ENCODE measurements at places on chromosomes 12 and 14. TPM values are rescaled to one million over a fixed set of nuclear protein-coding genes. Genes with fewer than 3 reads are reported as not detected.

The CDCA4 gene
- 102 TPM for total RNA-seq

GRCh38 chr12:79441534-79441933, 249.2 kb downstream of the PAWR start:
- no peak for DNase-seq

The KRT85 gene
- not detected for total RNA-seq

DNA sequence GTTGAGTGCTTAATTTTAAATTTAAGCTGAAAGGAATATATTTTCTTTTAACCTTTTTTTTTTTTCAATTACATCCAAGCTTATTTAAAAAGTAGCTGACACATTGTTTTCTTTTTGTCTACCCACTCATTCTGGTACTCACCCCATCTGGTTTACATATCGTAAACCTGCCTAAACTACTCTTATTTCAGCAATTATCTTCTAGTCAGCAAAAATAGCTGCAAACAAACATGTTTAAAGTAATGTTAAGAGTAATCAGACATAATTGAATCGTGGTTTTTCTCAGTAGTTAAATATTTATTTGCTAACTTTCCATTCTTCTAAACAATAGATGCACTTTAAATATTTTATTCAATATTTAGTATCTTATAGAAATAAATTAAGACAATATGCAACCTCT, 492.7 kb upstream of the MGAT4C start:
- no peak for DNase-seq

GRCh38 chr12:122206111-122206881, 2.8 kb downstream of the B3GNT4 start:
- DNase-seq, result no peak

DNA sequence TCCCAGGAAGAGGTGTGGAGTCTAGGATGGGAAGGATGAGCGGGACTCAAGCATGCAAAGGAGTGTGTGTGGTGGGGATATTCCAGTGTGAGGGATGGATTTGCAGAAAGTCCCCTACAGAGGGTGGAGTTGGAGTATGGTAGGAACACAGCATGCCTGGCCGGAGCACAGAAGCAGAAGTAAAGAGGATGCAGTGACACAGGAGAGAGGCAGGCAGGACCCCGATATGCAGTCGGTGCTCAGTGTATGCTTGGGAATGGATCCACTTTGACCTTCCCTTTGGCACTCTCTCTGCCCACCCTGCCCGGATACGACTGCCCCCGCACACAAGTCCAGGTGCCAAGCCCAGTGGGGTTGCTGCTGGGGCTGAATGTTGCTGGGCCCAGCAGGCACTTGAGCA, 21.3 kb downstream of the WSCD2 start:
- no peak for DNase-seq

DNA sequence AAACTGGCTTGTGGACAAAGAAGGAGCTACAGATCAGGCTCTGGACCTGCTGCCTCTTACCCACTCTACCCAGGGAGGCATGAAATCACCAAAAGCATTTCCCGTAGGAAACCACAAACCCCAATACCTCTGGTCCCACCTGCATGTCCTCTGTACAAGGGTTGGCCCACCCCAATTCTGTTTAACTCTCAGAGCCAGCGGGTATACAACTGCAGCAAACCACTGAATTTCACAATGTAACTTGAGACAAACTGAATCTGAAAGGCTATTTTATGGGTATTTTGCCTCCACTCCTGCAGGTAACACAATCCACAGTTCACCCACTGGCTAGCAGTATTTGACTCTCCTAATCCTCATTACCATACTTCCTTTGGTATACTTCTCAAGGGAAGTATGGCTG, 16.5 kb downstream of the SIX1 start:
- no peak for DNase-seq

GRCh38 chr14:31297701-31298344, 90.2 kb upstream of the HECTD1 start:
- DNase-seq, result no peak

DNA sequence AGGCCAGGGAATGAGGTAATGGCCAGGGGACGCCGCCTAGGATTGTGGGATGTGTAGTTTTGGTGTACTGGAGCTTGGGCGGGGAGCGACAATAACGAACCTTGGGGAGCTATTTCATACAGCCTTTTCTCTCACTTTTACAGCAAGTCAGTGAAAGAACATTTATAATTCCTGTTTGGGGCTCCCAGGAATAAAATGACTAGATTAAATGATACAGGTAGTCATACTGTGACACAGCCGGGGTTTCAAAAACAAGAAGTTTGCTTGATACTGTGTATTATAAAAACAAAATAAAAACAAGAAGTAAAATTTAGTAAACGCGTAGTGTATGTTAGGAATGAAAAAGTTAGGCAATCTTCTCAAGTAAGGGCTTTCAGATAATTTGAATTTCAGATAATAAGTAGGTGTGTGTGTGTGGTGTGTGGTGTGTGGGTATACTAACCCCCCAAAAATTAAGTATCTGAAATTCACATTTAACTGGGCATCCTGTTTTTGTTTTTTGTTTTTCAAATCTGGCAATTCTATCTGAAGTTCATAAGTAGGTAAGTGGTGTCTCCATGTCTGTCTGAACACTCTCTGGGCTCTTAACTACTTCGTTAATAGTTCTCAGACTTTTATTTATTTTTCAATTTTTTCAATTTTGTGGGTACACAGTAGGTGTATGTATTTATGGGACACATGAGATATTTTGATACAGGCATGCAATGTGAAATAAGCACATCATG, 458 bp upstream of the DCTN2 start:
- no peak for DNase-seq

DNA sequence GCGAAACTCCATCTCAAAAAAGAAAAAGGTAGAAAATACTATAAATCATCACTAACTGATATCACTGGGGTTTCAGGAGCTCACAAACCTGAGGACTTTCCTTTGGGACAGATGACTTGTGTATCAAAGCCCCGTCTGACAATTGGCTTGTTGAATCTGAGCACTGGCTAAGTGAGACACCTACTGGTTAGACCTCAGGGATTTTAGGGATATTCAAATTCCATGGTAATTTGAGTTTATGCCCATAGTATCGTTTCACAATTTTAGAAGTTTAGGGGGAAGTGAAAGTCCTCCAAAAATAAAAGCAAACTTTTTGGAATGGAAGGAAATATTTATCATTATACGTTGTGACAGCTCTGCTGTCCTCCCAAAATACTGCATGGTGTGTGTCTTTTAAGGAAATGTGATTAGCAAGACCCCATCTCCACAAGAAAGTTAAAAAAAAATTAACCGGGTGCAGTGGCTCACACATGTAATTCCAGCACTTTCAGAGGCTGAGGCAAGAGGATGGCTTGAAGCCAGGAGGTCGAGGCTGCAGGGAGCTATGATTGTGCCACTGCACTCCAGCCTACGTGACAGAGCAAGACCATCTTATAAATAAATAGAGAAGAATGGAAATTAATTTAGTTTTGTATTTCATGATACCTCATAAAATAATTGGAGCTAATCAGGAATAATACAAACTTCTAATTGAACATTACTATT, 49.2 kb downstream of the FBXL14 start:
- DNase-seq, result no peak

The MMAB gene
- 34.5 TPM for total RNA-seq

The TAS2R7 gene
- not detected for total RNA-seq

The DHRS4L2 gene
- 3.6 TPM for total RNA-seq

The GABARAPL1 gene
- 39.3 TPM for total RNA-seq

- DNase-seq, result no peak
These were observed 121.7 kb downstream of the CRACR2A start for GRCh38 chr12:3631272-3631637.

DNA sequence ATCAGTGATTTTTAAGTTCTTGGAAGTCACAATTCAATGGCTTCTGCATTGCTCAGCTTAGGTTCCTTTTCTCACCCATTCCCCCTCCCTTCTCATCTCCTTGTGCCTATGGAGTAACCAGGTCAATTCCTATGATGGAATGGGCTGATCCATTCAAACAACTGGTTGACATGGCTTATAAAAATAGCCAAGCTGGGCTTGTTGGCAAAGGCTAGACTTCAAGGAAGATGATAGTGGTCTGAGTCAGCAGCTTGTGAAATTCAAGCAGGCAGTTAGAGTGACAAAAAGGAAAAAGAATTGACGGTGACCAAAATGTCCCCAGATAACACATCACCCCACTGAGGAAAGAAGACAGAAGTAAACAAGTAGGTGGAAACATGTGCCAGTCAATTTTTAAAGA, 119.9 kb upstream of the PCED1B start:
- no peak for DNase-seq

The ZNF384 gene
- 52.0 TPM for total RNA-seq

The WDR89 gene
- total RNA-seq, result 39.0 TPM

The ZBTB42 gene
- total RNA-seq, result 0.41 TPM

GRCh38 chr14:100591453-100592371, 4.5 kb upstream of the BEGAIN start:
- no peak for DNase-seq

- no peak for DNase-seq
These were observed 225.4 kb downstream of the RBM19 start for GRCh38 chr12:113740699-113741098.

The DPF3 gene
- not detected for total RNA-seq

The ADCY4 gene
- total RNA-seq, result not detected

DNA sequence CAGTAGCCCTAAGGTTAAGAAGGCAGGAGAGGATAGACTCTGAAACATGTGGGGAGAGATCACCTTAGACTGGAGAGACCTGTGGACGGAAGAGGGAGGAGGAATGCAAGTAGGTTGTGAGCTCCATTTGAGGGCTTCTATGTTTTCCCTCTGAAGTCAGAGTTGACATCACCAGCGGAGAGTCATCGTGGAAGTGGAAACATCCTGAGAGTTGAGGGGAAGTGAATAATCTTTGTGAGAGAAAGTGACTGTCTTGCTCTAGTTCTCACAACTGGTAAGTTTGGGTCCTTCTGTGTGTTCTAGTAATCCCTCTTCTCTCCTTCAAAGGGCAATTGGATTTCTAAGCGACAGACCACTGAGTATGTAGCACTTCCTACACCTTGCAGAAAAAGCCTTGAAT, 103.6 kb upstream of the CCND2 start:
- DNase-seq, result no peak
